Suppressor macrophage treated with lipopolysaccharide for 4 hours (primary cell): ENCODE measurements at places on chromosomes 12 and 14.

GRCh38 chr12:54352022-54352531, 12.2 kb downstream of the GPR84 start:
- no peak for DNase-seq

GRCh38 chr14:54025661-54026060, 69.0 kb upstream of the BMP4 start:
- no peak for DNase-seq

DNA sequence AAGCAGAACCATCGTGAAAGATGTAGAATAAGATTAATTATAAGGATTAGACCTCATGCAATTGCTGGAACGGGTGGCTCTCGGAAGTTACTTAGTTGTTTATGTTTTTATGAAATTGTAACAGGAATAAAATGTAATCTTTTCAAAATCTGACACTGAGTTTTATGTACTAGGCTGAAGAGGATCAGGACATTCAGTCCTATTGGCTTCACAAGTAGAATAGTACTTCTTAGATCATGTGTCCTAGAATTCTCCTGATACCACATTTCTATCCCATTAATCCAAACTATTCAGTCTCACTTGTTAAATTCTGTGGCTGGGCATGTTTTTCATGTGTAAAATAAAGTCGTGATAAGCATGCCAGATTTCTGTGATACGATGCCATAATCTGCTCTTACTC, 423.5 kb upstream of the OR4E1 start:
- no peak for DNase-seq

DNA sequence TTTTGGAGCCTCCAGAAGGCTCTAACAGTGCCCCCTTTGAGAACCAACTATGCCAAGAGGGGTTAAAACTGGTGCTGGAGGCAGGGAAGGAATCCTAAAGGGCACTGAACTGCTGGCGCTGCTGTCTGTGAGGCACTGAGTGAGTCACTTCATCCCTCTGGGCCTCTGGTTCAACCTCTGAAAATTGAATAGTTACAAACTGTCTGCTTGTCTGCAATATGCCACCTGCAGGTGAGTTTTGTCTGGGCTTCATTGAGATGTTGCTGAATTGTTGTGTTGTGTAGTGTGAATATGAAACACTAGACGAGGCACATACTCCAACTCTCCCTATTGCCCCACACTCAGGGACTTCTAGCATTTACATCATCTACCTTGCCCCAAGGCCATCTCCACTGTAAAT, 68.0 kb downstream of the GRIN2B start:
- DNase-seq = no peak

DNA sequence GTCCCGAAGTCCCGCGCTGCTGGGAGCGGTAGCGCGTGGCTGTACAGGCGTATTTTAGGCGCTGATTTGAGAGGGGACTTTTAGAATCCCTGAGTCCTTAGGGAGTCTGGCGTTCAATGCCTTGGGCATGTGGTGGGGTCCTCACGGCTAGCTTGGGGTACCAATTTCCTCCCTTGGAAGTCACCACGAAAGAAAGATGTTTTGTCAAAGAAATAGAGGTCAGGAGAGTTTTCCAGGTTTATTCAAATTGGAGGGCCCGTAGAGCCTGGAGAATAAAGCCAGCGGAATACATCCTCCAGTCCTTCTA, 63.9 kb downstream of the KLHL28 start:
- DNase-seq = no peak

GRCh38 chr14:96514694-96515093, 12.5 kb downstream of the PAPOLA start:
- peak; percentile 10 for DNase-seq

DNA sequence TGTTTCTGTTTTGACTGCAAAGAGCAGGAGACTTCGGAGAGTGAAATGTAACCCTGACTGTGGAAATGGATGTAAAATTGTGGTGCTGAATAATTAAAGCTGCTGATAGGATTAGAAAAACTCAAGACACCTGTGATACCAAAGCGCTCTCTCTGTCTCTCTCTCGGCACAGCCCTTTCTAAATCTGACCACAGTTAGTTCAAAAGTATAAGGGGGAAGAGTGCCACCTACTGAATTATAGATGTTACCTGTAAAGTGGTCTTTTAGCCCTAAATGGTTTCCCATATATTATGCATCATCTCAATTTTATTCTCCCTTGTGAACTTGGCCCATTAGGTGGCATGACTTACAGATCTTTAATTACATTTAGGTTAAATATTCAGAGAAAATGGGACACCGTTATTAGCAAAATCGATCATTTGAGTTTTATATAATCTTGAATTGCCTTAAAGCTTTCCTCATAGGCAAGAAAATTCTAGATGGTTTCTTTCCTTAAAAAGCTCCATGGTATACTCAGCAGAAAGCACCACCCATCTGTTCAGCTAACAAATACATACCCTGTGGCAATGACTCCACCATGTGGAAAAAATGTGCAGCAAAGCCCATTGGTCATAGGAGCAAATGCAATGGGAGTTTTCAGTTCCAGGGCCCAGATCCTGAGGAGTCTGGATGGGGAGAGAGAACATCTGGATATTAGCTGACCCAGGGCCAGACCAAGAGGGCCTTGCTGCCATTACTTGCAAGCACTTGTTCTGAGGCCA, 18.1 kb downstream of the RFC5 start:
- DNase-seq = no peak

GRCh38 chr14:96519970-96520369, 17.8 kb downstream of the PAPOLA start:
- no peak for DNase-seq

DNA sequence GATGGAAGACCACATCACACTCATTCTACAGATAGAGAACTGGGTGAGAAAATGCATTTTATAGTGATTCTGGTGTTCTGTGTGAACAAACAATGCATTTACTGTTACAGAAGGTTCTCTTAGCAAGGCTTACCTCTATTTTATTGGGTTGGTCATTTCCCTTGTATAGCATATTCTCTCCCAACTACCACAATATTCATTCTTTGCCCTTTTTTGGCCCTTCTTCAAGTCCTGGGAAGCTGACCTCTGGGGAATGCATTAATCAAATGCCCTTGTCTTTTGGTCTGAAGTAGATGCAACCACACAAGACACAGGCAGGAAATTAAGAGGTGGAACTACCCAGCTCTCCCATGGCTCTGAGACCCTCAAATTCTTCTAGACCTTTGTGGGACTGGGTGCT, 19.5 kb downstream of the DCN start:
- DNase-seq = no peak

- DNase-seq = no peak
These were observed 85.8 kb downstream of the NUMB start for GRCh38 chr14:73372529-73372928.

DNA sequence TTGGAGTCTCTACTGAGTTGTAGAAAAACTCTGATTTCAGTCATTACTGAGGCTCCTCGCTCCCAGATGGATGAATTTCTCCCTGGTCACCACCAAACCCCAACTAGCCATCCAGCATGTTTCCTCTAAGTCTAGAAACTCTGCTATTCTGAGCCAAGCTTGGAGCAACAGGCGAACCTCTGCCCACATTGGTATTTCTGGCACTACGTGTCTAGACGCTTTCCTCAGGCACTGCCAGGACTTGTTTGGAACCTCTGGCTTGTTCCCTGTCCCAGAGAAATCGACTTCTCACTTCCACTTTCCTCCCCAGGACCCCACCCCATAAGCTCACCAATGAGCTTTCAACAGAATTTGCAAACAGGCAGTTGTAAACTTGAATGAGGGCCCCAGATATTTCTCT, 27.6 kb downstream of the WSCD2 start:
- no peak for DNase-seq

GRCh38 chr12:2796187-2796666, 1.5 kb downstream of the FKBP4 start:
- no peak for DNase-seq

DNA sequence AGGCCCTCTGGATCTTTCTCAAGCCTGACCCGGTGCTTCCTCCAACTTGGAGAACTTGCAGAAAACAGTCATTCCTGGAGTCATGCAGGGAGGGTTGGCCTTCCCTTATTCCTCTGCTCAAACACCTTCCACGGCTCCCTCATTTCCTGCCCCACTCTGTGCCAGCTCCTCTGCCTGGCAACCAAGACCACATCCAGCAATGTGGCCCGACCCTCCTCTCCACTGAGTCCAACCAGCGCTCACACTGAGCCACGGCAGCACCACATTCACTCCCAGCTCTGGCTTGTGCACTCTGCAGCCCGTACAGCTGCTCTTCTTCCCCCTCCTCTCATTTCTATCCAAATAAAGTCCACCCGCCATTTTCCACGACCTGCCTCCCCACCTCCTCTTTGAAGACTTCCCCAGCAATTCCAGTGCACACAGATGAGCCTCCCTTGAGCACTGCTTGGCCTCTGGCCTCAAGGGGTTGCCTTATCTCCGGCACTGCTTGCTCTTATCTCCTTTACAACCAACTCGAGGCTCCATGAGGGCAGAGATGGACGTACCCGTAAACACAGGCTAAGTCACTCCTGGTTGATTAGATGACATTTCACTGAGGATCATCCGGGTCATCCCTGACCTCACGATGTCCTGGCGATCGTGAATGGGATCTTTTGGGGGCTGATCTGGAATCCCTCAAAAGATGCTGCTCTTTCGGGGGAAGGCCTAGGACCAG, 5.4 kb downstream of the PGF start:
- no peak for DNase-seq

- DNase-seq = peak; percentile 66
These were observed 24.7 kb upstream of the DYNC1H1 start for GRCh38 chr14:101939646-101940170.

GRCh38 chr12:18676996-18677588, 60.7 kb downstream of the PLCZ1 start:
- no peak for DNase-seq

GRCh38 chr12:109770104-109770860, 56.7 kb downstream of the FAM222A start:
- DNase-seq = no peak

- DNase-seq = no peak
These were observed 297.5 kb downstream of the PCNX1 start for GRCh38 chr14:71204768-71205167.

DNA sequence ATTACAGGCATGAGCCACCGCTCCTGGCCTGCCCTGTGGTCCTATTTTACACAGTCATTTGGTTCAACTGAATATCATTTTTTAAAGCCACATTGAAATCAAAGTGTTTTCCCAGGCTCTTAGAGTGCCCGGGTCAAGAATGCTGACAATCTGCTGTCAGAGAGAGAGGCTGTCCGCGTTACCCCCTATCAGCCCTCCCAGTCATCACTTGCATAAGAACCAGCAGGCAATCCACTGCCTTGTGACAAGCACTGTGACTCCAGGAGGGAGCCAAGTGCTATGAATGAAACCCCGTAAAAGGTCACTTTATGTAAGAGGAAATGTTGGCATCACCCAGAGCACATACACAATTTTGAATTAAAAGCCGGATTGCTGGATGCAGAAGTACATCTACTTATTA, 13.5 kb downstream of the PHLDA1 start:
- DNase-seq = peak; percentile 86

DNA sequence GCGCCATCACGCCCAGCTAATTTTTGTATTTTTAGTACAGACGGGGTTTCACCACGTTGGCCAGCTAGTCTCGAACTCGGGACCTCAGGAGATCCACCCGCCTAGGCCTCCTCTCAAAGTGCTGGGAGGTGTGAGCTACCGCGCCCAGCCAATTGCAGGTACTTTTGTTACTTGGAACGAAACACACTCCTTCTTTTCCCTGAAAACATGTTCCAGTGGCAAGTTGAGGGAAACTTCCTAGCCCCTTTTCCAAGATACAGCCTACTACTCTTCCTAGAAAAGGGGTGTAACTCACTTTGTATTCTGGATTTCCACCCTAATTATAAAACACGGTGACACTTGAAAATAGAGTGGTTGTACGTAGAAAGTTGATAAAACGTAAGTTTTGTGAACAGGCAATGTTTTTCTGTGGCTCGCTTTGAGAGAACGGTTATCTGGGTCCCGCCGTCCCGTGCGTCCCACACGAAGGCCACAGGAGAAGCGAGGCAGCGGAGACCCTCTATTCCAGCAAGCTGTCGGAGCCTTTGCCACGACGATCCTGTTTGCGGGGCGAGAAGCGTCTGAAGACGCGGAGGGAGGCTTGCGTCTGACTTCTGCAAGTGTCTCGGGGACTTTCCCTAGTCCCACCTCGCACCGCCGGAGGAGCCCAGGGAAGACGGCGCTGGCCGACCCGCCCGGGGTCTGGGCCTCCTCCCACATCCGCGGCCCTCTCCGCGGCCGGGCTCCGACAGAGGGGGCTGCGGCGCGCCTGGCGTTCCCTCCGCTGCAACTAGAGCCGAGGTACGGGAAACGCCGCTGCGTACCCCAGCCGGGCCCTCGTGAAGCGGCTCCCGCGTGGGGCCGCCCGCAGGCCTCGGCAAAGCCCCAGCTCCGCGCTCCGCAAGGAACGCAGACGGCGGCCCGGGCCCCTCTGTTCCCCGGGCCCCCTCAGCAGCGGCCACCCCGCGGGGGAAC, 745 bp downstream of the CDCA4 start:
- peak; percentile 44 for DNase-seq

- peak; percentile 42 for DNase-seq
These were observed 1.0 kb downstream of the DGKA start for GRCh38 chr12:55931780-55932550.

GRCh38 chr14:95601650-95602049, 66.8 kb downstream of the GLRX5 start:
- DNase-seq = no peak

DNA sequence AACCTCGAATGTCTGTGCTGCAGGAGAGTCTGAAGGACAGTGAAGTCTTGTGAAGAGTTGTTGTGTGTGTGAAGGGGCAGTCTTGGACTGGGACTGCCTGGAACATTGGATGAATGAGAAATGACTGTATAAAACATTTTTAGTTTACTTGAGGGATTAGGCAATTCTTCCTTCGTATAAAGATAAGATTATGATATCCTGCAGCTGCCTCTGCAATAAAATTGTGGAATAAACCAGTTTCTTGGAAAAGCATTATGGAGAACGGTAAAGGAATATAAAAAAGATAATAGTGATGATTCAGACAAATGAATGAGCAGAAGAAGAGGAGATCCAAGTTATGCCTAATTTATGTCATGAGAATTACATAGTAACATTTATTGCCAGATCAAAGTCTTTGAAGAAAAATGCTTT, 30.9 kb upstream of the LUM start:
- DNase-seq = no peak

GRCh38 chr12:5134861-5135525, 91.3 kb downstream of the KCNA5 start:
- no peak for DNase-seq

DNA sequence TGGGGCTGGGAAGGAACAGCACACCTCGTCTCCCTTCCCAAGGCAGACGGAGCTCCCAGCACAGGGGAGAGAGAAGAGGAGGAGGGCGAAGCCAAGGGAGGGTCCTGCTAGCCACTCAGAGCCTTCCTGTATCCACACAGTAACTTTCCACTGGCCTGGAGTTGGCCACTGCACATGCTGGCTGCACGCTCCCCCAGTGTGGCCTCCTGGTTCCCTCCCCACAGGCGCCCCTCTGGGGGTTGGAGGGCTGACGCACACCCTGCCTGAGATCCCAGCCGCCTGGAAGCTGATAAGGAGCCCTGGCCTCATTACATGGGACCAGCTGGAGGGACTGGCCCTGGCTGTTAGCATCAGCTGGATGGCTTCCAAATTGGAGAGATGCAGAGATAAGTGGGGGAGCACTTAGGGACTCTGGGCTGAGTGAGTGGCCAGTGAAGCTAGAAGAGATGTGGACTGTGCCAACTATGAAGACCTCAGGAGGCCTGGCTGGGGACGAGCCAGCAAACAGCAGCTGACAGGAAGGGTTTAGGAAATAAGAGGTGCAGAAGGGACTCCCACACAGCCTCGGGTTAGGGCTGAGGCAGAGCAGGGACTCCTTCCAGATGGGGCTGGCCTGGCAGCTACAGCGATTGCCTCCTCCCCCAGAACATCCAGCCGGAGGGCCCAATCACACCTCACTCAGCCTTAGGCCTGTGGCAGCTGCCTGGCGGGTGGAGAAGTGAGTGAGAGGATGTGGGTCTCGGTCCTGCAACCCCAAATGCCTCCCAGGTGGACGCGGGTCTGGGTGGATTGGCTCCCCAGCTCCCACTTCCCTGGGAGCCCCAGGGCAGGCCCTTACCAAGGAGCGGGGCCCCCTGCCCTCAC, 26.3 kb upstream of the BCDIN3D start:
- DNase-seq = peak; percentile 5
